ENCODE measurements at places on chromosomes 11 and 22.

DNA sequence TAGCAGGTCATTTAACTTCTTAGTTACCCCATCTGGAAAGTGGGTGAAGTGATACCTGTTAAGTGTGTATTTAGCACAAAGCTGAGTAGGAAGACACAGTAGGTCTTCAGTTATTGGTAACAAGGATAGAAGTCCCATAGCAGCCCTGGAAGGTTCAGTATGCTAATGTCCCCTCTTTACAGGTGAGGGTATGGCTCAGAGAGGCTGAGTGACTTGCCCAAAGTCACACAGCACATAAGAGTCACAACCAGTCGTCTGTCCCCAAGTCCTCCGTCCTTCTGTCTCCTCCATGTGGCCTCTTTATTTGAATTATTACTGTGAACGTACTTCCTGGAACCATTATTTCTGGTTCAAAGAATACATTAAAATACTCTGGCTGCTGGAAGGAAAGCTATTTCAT is 10.5 kb downstream of the ASPHD2 start:
- DNase-seq = no peak

DNA sequence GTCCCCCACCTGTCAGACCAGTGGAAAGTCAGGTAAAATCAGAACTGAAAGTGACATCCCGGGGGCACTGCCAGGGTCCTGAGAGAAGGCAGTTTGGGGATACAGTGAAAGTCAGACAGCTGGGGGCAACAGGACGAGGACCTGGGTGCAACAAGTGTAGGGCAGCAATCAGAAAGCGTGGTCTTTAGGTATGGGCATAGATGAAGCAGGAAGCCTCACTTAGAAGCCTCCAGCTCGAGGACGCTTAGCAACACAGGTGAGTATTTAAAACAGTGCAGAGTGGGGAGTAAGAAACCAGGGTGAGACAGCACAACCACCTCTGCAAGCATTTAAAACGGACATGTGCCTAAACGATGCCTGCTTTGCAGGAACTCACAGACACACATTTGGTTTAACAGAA is 64.6 kb upstream of the POU2AF1 start:
- DNase-seq = no peak

- no peak for DNase-seq
Observed at GRCh38 chr11:24132471-24132870, 364.4 kb upstream of the LUZP2 start.

DNA sequence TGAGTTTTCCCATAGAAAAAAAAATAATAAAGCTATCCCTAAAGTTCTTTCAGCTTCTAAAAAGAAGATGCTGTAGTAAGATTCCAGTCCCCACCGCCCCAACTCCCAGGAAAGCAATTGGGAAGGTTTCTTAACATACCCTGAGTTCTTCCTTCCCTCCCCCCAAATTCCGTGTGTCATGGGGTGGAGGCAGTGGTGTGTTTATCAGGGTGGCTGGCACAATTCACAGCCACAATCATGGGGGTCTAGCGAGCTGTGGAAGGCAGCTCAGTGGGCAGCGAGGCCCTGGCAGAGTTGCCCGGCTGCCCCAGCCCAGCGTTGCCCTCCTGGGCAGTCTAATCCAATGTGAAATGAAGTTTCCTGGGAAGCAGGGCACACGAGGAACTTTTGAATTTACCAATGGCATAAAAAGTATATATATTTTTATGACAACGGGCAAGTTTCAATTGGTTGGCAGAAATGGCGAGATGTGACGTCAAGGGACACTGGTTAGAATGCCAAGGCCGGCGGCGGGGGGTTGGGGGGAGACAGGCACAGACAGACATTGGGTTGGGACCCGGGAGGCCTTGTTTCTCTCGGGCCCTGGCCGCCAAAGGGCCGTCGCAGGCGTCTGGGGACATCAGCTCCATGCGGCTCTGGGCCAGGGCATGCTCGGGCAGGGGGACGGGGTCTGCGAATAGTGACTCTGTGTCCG is 80.7 kb upstream of the PPARA start:
- DNase-seq = peak; percentile 97

GRCh38 chr11:3623767-3624458 is 17.9 kb downstream of the ART5 start:
- DNase-seq = no peak

DNA sequence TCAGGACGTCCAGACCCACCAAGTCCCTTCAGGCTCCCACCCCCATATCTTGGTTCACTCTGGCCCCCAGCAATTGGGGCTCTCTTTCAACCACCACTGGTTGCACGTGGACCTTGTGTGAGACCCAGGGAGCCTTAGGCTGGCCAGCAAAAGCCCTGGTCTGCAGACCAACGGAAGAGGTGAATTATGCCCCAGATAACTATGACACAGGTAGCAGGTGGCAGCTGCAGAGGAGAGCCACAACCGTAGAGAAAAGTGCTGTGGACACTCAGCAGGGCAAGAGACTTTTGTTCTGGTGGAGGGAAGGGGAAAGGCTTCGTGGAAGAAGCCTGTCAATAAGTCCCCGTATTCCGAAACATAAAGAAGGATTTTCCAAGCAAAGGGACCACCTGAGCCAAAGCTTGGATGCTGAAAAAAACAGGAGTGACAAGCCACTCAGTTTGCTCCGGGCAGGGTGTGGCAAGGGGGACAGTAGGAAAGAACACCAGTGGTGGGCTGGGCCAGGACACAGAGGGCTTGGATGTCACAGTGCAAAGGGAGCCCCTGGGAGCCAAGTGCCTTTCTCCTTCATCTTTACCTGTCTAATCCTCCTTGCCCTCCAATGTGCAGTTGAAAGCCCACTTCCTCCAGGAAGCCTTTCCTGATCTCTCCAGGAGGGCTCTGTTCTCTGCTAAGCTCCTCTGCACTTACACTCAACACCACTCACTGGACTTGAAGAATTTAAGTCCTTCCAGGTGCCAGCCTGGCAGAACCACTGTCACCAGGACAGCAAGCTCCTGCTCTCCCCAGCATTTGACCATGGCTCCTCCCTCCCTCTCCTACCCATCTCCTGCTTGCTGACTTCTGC is 264.7 kb downstream of the BUD13 start:
- DNase-seq = no peak

- DNase-seq = no peak
Observed at GRCh38 chr22:27473533-27473932, 328.0 kb downstream of the MN1 start.

GRCh38 chr22:31332886-31333285 is 13.3 kb downstream of the PATZ1 start:
- no peak for DNase-seq

DNA sequence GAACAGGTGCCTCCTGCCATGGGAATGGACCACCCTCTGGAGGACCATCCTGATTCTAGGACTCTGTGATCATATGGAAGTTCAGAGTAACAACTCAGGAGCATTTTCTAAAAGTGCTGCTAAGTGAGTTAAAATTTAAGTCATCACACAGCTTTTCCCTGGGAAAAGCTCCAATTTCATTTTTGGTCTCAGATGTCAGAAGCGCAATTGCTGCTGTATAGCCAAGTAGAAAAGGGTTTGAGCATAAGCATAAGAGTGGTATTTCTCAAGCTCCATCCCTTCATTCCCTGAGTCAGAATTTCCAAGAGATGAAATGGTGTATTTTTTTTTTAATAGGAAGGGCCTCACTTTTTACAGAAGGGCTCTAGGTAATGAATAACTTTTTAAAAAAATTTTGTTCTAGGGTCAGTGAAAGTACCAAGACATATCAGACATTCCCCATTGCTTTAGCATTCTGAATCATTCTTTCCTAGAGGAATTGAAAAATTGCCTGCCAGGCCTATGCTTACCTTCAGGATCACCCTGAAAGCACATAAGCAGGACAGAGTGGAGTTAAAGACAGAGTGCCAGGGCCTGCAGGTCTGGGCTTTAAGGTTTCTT is 564.5 kb upstream of the ISX start:
- DNase-seq = no peak

DNA sequence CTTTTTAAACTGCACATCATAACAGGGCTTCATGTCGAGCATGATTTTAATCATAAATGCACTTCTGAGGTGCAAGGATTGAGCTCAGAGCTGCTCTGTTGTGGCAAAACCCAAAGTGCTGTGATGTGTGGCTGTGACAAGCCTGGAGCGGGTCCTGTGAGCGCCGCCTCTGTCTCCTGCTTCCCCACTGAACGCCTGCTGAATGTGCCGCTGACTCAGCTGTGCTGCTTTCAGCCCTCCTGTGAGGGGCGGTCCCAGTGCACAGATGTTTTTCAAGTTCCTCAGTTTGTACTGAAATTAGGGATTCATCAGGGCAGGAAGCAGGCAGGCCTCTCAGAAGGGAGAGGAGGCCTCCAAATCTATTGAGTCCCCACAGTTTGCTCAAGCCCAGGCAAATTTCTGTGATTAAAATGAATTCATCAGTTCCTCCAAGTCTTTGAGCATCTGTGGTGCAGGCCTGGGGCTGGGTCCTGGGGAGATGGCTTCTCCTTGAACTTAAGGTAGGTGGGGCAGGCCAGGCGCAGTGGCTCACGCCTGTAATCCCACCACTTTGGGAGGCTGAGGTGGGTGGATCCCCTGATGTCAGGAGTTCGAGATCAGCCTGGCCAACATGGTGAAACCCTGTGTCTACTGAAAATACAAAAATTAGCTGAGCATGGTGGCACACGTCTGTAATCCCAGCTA is 3.0 kb upstream of the GTSE1 start:
- DNase-seq = no peak

DNA sequence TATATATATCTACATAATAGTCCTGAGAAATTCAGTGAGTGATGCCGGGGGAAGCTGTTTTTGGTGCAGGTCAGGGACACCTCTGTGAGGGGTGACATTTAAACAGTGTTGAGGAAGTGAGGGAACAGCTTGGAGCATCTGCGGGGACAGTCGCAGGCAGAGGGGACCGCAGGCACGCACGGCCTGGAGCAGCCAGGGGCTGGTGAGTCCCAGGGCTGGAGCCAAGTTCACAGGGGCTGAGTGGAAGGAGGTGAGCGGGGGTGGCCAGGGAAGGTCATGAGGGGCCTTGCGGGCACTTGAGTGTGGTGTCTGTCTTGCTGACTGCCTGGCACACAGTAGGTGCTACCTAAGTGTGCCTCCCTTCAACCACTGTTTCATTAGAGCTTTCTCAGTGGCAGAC is 65.4 kb downstream of the TSPAN18 start:
- no peak for DNase-seq

GRCh38 chr22:38312261-38312800 is 4.9 kb downstream of the CSNK1E start:
- DNase-seq = no peak

DNA sequence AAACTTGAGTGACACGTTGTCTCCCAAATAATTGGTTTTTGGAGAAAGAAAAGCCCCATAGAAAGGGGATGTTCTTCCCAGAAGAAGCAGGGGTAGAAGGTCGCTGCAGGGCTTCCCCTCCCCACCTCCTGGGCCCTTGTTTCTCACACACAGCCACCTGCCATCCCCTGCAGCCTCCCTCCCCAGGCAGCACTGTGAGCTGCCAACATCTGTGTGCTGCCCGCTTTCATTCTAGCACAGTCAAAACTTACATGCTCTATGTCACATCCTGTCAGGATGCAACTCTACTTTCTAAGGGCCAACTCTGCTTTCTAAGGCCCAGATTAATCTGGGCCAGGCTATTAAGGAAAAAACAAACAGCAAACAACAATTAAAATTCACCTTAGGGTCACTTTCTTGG is 309.4 kb upstream of the ZC3H12C start:
- no peak for DNase-seq

- DNase-seq = no peak
Observed at GRCh38 chr11:116636341-116636929, 136.4 kb downstream of the BUD13 start.

- no peak for DNase-seq
Observed at GRCh38 chr11:131979364-131979763, 608.9 kb downstream of the NTM start.

DNA sequence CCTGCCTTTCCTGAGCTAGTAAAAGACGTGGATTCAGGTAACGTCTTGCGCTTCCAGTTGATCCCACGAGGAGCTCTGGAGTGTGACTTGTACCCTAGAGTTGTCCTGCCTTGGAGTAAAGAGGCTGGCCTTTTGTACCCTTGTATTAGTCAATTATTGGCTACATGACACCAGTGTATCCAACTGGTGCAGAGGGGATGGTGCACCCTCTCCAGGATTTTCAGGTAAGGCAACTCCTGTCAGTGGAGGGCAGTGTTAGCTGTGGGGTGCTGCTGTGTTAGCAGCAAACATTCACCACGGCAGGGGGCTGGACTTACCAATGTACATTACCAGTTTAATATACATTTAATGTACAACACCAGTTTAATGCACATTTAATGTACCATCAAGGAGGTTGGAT is 233.5 kb downstream of the MIAT start:
- no peak for DNase-seq

DNA sequence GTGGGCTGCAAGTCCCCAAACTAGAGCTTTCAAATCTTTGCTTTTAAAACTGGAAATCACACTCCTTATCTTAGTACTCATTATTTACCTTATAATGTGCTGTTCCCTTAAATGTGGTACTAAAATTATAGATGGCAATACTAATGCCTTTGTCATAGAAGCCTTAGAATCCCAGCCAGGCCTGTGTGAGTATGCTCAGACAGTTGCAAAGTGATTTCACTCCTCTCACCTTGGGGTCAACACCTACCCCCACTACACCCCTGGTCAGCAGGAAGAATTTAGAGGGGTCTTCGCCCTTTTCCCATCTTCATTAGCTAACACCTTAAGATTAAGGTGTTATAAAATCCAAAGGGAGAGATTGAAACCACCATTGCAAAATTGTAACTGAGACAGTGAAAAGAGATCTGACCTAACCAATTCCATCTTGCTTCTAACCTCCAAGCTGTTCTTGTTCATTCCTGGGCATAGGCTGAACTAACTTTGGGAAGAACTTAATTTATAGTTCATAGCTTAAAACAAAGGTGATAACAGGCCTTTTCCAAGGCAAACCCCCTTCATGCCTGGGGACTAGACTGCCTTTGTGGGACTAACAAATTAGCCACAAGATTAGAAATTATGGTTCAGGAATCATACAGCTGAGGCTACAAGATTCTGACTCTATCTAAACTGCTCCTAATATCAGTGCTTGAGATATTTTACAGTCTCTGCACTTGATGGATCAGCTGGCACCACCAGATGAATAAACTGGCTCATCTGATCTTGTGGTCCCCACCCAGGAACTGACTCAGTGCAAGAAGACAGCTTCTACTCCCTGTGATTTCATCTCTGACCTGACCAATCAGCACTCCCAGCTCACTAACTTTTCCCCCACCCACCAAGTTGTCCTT is 10.4 kb upstream of the MRPL17 start:
- no peak for DNase-seq

DNA sequence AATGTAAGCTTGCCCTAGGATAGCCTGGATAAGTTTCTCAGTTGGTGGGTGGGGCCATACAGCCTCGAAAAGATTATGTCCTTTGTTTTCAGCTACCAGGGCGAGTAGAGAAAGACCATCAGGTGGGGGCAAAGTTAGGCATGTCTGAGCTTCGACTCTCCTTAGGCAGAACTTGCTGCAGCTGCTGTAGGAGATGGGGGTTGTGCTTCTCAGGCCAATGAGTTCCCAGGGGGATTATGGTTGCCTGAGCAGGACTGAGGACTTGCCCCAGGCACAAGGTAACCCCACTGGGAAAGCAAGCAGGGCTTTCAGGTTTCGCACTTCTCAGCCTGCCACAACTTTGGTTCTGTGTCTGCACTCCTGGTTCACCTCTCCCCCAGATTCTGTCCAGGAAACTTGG is 173.4 kb upstream of the SESN3 start:
- DNase-seq = no peak

- DNase-seq = no peak
Observed at GRCh38 chr11:70628855-70629844, 230.8 kb downstream of the CTTN start.

All from NCI-H446 treated with DMSO at 0.1 percent for 48 hours (cell line).